ENCODE measurements at places on chromosomes 5 and 9.

- no peak for DNase-seq
Observed at GRCh38 chr9:93436218-93436617, 15.3 kb upstream of the FAM120A start.

DNA sequence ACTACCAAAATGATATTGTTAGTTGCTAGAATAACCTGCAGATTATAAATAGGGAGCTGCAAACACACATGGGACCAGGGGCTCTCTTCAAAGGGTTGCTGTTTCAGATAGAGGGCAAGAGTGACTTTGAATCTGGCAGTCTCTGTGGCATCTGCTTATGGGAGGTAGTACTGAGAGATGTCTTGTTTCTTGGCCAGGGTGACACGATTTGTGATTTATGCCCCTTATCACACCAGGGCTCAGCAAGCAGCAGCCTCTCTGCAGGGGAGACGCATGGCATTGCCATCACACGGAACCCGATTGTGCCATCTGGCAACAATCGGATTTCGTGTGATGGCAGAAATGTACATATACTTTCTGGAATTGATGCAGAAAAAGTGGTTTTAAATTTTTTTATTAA lies 615.6 kb downstream of the ZNF608 start:
- no peak for DNase-seq

DNA sequence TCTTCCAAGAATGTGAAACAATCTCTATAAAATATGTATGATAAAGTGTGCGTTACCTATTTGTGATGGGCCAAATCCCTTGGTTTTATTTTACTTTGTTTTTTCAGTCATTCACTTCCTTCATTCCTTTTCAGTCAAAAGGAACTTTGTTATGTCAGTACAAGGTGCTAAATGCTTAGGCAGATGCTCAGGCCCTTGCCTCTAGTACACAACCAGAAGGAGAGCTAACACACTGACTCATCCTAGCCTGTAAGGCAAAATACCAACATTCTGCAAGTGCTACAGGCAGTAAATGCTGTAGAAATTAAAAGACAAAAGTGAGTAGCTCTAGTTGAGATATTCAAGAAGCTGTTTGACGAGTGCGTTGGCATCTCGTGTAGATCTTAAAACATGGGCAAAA lies 49.4 kb downstream of the TRPM6 start:
- no peak for DNase-seq

DNA sequence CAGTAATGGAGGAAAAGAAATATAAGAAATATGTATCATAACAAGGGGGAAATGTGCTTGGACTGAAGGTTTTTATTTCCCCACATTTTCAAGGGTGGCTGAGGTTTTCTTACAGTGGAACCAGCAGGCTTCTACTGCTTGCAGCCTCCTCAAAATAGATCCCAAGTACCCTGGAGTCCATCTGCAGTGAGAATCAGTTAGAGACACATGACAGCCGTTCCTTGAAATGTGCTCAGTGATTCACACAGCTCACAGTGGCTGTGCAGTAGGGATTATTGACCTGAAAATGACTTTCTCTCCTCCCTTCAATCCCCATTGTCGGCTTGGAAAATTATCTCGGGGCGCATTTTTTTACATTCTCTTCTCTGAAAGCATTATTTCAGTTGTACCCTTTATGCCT lies 832.0 kb downstream of the TLR4 start:
- DNase-seq: no peak

- no peak for DNase-seq
Observed at GRCh38 chr5:9148242-9148641, 397.6 kb downstream of the SEMA5A start.

GRCh38 chr9:111000202-111000601 lies 38.1 kb downstream of the LPAR1 start:
- DNase-seq: no peak

DNA sequence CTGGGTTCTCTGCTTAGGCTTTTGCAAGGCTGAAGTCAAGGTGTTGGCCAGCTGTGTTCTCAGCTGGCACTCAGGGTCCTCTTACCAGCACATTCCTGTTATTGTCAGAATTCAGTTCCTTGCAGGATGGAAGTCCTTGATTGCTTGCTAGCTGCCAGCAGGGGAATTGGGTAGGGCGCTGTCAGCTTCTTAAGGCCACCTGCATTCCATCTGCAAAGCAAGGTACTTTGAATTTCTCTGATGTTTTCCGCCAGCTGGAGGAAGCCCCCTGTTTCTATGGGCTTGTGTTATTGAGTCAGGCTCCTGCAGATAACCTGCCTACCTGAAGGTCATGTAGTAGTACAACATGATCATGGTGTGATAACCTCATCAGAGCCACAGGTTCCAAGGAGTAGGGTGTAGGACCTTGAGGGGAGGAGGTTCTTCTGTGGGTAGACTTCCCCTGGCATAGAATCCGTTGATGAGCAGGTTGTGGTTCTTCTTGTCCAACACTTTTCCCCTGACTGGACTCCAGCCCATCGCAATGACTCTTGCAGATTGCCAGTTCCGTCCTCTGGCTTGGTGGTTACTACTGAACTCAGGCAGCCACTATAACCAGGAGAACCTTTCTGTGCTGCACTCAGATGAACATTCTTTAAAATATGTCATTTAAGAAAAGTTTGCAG lies 6.8 kb downstream of the TENT4A start:
- DNase-seq: no peak

DNA sequence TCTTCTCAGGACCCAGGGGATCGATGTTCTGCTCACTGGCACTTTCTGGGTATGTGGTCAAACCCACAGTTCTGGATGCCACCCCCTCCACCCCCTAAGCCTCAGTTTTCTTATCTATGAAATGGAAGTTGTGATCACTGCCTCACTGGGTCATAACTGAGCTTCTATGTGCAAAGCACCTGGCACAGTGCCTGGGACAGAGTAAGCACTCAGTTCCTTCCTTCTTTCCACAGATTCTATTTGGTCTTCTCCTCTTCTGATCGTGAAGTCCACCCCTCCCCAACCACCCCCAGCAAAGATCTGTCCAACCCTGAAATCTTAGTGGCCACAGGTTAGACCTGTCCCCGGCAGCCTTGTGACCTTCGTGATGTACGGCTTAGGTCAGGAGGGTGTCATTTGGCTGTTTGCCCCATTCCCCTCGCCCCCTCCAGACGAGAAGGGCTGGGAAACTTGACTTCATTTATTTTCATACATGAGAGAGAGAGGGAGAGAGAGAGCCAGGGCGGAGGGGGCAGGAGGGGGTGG lies 181.4 kb downstream of the FGF18 start:
- no peak for DNase-seq

DNA sequence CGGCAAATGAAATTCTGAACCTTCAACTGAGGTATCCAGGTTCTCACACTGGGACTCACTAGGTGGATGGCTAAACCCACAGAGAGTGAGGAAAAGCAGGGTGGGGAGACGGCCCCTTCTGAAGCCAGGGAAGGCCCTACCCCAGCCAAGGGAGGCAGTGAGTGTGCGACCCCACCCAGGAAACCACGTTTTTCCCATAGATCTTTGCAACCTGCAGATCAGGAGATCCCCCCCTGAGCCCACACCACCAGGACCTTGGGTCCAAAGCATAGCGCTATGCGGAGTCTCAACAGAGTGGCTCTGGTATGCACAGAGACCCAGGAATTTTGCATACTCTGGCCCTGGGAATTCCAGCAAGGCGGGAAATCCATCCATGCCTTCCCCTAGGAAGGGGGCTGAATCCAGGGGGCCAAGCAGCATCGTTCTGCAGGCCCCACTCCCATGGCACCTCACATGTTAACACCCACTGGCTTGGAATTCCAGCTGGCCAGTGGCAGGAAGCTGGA lies 19.9 kb downstream of the DTWD2 start:
- no peak for DNase-seq

- DNase-seq: no peak
Observed at GRCh38 chr5:9288234-9288633, 257.6 kb downstream of the SEMA5A start.

DNA sequence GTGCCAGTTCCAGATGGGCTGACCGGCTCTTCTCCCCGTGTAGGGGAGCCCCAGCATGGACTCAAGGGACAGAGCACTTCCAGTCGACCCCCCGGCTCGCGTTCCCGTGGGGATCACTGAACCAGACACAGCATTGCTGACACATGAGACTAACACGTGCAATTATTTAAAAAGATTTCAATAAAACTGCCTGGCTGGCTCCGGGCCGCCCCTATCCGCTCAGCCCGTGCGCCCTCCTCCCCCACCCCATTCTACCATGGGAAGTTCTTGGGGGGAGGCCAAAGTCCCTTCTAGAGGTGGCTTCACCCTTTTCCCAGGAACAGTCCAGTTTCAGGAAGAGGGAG lies 4.7 kb downstream of the TESK1 start:
- DNase-seq: no peak

DNA sequence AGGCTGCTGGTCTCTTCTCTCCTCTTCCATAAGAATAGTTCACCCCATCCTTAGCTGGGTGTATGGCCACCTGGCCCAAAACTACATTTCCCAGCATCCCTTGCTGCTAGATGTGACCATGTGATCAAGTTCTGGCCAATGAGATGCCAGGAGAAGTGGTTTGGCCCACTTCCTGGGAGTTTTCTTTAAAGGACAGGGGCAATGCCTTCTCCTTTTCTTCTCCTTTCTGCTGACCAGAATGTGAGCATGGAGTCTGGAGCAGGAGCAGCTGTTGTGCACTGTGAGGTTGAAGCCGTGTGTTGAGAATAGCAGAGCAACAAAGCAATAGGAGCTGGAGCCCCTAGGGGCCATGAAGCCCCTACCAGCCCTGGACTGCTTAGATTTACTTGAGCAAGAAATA lies 36.8 kb downstream of the C9orf50 start:
- no peak for DNase-seq

DNA sequence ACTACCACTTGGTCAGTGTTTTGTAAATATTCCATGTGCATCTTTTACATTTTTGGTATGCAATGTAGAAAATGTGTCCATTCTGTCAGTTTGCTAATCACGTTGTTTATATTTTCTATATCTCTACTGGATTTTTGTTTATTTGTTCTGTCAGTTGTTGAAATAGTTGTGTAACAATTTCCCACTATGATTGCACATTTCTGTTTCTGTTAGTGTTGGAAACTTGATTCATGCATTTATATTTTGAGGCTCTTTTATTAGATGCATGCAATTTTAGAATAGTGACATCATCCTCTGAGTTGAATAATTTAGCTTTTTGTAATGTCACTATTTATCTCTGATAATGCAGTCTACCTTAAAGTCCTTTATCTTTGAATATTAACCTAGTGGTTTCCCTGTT lies 25.8 kb upstream of the LECT2 start:
- DNase-seq: no peak

GRCh38 chr9:132783006-132783405 lies 95.1 kb downstream of the AK8 start:
- no peak for DNase-seq

DNA sequence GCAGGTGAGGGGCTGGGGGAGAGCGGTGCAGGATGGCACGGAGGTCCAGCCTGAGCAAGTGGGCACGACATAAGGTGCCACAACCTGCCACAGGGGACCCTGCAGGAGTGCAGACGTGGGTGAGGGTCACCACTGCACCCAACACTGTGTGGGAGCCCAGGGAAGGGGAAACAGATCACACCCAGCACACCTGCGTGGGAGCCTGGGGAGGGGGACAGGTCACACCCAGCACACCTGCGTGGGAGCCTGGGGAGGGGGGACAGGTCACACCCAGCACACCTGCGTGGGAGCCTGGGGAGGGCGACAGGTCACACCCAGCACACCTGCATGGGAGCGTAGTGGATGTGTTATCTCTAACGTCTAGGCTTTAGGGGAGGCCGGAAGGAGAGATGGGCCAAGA lies 47.4 kb upstream of the CLPTM1L start:
- no peak for DNase-seq

- no peak for DNase-seq
Observed at GRCh38 chr9:16131264-16131663, 578.4 kb downstream of the CCDC171 start.

DNA sequence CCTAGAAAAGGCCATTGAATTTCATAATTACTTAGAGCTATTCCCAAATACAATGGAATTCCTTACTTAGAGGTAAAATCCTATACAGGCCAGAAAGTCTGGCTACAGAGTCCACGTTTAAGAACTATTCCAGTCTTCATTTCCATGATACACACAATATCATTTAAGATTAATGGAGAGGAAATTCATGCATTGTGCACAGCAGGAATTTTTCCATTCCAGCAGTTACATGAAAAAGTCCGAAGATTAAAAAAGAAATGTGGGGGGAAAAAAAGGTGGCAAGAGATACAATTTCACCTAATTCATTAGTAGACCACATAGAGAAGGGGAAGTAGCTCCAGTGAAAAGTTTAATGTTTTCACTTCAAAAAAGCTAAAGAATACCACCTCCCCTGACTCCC lies 63.1 kb downstream of the CHD1 start:
- DNase-seq: no peak

DNA sequence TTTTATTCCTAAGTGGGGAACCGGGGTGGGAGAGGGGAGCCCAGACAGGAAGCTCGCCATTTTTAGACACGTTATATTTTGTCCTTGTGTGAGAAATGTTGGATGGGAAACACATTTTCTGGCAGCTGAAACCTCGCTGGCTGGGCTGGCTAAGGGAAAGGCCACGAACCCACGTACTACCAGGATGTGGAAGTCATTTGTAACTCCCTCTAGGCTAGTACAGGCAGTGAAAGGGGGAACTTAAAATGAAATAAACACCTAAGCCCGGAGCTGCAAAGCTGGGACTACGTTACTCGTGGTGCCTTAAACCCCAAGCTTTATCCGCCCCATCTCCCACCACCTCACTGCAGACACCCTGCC lies 42.5 kb downstream of the TMEM174 start:
- no peak for DNase-seq

DNA sequence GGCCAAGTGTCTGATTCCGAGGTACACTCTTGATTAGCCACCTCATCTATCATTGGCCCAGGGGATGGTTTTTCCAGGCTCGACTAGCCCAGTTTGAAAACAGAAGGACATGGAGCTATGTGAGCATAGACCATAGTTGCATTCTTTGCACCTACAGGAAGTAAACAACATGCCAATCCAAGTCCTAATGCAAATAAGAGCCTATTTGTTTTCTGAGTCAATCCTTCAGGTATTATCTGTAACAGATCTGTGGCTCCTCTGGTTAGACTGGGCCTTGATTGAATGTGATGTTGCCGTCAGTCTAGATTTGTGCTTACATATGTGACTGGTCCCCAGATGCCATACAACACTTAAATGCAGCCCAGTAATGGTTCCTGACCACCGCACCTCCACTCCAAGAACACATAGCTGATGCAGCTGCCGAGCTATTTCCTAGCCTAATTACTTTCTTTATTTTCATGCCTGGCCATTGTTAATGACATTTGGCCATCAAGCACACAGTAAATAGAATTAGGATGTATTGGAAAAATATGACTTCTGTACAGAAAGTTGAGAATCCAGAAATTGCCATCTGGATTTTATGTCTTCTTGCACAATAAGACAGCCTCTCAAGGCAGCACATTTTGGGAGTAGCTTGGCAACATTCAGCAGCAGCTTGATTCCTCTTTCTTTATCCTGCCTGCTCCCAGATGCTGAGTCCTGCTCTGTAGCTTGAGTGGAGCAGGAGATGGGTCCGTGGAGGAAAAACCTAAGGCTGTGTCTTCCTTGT lies 29.5 kb upstream of the ARHGAP26 start:
- DNase-seq: no peak

GRCh38 chr9:38018958-38019602 lies 49.9 kb downstream of the SHB start:
- DNase-seq: peak; percentile 11

GRCh38 chr5:153999995-154000394 lies 38.7 kb downstream of the FAM114A2 start:
- no peak for DNase-seq

- no peak for DNase-seq
Observed at GRCh38 chr5:79999722-80000121, 8.7 kb upstream of the MTX3 start.

GRCh38 chr5:73229271-73229670 lies 56.3 kb downstream of the TMEM174 start:
- no peak for DNase-seq

- no peak for DNase-seq
Observed at GRCh38 chr5:64587370-64587769, 81.6 kb downstream of the RGS7BP start.

Measured in SHP77 treated with DMSO at 0.1 percent for 48 hours (cell line).